Right lung (tissue), 10 donors: ENCODE measurements at places on chromosomes 12 and 14. TPM values are rescaled to one million over a fixed set of nuclear protein-coding genes. Genes with fewer than 3 reads are reported as not detected.

DNA sequence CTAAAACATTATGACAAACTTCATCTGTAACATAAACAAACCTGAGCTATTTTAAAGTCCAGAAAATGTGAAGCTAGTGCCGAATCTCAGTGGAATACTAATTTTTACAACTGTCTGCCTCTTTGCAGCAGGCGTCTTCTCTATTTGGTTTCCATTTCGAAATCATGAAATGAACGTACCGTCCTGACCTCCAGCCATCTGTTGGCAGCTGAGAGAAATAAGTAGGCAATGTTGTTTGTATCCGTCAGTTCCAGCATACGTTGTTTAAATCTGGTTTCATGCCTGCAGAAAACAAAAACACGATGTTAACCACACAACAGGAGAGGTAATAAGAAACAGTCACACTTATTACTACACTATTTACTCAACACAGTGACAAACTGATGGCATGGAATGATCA, 54.3 kb upstream of the KCNJ8 start:
- DNase-seq = peak; percentile 55

GRCh38 chr12:92520511-92520910, 182.3 kb upstream of the PLEKHG7 start:
- no peak for DNase-seq

DNA sequence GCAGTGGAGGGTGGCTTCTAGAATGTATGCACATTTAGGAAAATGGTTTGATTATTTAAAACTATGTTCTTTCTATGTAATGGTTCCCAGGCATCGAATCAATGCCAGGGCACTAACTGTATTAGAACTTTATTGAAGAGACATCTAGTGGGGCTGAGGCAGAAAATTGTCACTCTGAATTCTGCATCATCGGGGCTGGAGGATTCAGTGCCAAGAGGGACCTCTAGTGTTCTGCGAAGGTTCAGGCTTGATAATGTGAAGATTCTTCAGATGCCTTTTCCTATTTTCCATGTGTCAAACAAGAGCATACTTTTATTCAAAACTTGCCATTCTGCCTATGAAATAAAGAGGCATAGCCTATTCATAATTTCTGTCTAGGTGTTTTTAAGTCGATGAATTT, 146.3 kb downstream of the CAND1 start:
- DNase-seq = no peak

- no peak for DNase-seq
Measured at GRCh38 chr12:47833591-47834012, 13.9 kb upstream of the HDAC7 start.

GRCh38 chr12:124317400-124317799, 22.5 kb downstream of the RFLNA start:
- no peak for DNase-seq

DNA sequence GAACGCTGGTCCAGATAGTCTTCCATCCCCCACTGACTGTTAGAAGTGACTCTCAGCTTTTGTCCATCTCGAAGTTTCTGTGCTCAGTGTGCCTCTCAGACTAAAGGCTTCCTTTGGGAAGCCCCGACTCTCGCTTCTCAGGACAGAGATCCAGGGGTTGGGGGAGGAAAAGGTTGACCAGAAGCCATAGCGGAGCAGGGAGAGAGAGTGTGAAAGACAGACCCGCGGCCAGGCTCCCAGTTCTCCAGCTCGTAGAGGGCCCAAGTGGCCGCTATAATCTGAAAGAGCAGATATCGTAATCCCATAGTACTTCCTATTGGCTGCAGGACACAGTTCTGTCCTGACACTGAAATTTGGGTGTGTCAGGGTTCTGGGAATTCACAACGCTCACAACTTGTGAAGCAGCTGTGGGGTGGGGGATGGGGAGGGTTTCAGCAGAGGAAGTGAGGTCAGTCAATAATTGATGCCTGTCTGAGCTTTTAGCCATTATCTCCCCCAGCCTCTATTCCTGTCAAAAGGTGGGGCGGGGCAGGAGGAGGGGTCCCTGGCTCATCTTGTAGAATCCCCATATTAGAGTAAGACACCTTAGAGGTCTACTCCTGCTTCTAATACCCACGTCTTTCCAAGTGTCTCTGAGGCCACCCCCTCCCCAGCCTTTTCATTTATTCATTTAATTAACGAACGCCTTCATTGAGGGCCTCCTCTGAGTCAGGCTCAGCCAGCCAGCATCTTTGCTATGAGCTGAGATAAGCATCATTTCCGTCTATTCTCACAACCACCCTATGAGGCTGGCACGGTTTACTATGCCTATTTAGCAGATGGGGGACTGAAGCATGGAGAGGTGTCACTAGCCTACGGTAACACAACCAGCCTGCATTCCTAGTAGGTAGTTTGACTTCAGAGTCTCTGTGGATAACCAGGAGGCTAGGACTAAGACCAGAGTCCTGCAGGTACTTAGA, 1.6 kb upstream of the ACVRL1 start:
- no peak for DNase-seq

- DNase-seq = no peak
Measured at GRCh38 chr12:108751821-108752220, 20.5 kb upstream of the CORO1C start.

DNA sequence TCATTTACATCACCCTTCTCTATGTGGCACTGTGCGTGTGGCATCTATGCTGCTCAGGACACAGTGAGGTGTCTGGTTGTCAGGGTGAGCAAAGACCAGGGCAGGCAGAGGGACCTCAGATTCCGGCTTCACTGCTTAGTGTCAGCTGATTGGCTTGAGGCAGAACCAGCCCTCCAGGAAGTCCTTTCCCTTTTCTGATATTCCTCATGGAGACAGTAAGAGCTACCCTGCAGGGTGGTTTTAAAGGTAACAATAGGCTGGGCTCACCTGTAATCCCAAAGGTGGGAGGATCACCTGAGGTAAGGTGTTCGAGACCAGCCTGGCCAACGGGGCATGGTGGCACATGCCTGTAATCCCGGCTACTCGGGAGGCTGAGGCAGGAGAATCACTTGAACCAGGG, 129.3 kb upstream of the AMIGO2 start:
- DNase-seq = no peak

Gene CLMN
- polyA plus RNA-seq = 7.8 TPM
